Stimulated activated CD8-positive, alpha-beta memory T cell treated with anti-CD3 and anti-CD28 coated beads, Interleukin-2, amount 100 ng/mL, for 48 hours (primary cell): ENCODE measurements at places on chromosomes 6 and 20.

DNA sequence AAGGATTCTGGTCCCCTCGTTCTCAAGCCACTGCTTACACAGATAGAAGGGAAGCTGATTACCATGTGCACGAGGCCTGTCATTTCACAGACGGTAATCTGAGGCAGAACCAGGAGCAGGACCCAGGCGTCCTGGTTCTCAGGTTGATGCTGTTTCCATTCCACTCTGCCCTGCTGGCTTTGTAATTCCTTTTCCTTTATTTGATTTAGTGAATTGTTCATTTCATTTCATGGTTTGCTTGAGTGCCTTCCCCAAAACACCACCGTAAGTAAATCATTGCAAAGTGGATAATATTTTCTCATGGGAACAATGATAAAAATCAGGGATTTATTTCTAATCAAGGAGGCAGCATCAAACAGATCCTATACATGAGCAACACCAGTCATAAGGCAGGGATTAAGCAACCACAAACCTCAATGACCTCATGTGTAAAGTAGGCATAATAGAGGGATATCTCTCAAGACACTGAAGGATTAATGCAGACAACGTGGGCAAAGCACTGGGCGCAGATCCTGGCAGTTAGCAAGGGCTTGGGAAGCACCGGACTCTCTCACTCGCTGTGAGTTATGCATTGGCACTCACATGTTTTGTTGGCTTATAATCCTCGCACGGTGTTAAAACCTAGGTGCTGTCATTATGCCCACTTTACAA lies 229.5 kb upstream of the FOXQ1 start:
- DNase-seq, result no peak

DNA sequence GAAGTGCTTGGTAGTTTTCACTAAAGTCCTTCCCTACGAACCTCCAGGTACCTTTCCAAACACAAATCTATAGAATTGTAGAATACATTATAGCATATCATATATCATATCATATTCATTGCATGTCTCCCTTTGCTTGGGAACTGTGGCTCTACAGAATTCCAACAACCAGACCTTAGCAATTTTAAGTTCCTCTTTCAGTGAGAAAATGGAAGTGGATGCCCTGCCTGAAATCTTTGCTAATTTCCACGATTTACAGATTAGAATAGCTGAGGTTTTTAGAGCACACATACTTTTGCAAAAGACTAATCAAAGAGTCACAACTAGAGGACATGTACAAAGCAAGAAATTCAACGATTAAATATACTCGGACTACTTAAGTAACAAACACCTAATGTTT lies 78.6 kb downstream of the TNFRSF21 start:
- no peak for DNase-seq

DNA sequence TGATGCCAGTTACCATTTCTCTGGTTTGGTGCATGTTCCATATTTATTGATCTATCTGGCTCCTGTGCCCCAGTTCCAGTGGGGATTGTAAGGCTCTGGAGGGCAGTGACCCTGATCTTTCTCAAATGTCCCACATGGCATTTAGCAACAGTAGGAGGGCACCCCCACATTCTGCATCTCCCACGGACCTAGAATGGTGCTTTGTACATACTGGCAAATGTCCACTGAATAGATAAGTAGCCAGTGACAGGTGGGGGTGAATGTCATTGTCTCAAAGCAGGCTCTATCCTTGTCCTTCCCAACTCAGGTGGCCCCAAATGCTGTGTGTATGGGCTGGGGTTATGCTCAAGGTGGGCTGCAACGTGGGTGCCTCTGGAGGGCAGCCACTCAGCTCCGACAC lies 84.2 kb downstream of the TMEM242 start:
- no peak for DNase-seq

DNA sequence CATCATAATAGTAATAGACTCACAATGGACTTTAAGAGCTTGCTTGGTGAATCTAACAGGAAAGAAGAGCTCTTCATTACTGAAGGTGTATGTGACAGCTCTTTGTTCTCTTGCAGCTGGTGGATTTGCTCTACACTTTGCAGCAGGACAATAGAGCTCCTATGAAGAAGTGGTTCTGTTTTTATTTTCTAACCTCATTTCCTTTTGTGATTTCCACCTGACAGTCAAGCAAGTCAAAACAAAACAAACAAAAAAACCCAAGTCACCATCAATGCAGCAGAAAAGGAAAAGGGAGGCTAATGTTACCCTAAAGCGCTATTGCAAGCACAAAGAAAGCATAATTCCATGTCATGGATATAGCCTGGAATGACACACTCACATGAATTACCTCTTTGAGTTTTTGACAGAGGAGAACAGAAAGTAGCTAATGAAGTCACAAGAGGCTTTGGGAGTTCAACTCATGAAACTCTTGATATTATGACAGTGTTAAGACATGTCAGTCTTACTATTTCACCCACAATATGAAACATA lies 1188.1 kb downstream of the EPHA7 start:
- DNase-seq, result no peak

- no peak for DNase-seq
These were observed 30.8 kb downstream of the DUSP22 start for GRCh38 chr6:322940-323729.

DNA sequence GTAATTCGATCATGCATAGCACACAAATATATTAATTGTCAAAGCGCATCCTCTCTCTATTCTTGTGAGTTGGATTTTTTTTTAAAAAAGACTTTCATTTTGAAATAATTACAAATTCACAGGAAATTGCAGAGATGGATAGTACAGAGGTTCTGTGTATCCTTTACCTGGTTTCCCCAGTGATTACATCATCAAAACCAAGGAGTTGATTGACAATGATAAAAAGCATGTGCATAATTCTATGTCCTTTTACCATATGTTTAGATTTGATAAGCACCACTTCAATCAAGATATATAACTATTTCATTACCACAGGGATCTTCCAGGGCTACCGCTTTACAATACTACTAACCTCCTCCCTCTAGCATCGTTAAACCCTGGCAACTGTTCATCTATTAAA lies 40.2 kb downstream of the CCN2 start:
- no peak for DNase-seq

DNA sequence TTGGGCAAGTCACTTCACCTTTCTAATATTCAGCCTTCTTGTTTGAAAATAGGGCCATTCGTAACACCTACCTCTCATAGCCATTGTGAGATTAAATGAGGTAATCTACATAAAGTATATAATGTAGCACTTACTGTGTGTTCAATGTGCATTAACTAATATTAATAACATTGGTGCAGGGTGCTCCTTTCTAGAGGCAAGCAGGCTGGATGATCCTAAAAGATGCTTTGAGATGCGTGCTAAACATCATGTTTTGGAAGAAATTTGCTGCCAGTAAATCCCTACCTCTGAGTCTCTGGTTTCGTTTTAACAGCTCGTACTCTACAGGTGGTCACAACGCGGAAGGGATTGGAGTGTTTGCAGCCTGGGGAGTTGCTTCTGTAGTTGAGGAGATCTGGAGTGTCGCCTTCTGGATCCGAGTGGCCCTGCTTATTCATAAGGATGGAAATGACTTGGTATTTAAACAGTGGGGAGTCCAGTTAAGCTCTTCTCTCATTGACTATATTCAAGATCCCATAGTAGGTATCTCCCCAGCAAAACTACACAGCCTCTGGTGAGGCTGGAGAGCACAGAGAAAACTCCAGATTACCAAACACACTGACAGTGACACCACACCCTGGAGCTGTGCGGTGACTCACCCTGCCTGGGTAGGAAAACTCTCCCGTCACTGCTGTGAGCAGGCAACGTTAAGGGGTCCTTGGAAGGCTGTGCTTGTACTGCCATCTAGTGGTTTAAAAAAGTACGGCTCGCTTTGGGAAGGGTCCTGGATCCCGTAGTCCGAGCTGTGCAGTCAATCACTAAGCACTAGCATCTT lies 107.9 kb downstream of the MAP3K7 start:
- peak; percentile 73 for DNase-seq

- peak; percentile 49 for DNase-seq
These were observed 1.4 kb downstream of the STAU1 start for GRCh38 chr20:49186535-49187329.

- no peak for DNase-seq
These were observed 15.6 kb upstream of the MRGBP start for GRCh38 chr20:62780696-62781095.

- DNase-seq, result no peak
These were observed 4.3 kb upstream of the RPP21 start for GRCh38 chr6:30340589-30341054.

DNA sequence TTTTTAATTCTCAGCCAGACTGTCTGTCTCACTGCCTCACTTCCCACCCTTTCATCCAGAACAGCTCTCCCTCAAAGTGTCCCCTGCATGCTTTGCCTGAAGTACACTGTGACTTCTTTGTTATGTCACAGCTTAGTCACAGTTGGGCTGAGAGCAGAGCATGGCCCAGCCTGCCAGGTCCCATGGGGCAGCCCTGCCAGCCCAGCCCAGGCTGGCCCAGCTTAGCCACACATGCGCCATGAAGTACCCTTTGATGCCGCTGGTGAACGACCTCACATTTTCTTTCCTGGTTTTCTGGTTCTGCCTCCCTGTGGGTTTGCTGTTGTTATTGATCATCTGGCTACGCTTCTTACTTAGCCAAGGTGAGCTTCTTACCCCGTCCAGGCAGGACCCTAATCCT lies at the start of gene ADIG:
TSS of gene ADIG (plus strand) at position 185 of the 400 bp plus-strand sequence. CDS start at position 239, 54 bp downstream.
- no peak for DNase-seq

DNA sequence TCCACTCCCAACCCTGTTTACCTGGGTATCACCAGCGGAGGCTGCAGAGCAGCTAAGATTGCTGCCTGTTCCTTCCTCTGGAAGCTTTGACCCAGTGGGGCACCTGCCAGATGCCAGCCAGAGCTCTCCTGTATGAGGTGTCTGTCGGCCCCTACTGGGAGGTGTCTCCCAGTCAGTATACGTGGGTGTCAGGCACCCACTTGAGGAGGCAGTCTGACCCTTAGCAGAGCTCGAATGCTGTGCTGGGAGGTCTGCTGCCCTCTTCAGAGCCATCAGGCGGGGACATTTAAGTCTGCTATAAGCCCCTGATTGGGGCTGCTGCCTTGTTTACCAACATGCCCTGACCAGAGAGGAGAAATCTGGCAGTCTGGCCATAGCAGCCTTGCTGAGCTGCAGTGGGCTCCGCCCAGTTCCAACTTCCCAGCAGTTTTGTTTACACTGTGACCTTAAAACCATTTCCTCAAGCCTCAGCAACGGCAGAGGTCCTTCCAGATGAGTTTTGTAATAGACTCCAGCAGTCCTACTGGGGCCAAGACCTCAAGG lies 2.8 kb downstream of the RAET1E start:
- DNase-seq, result no peak

DNA sequence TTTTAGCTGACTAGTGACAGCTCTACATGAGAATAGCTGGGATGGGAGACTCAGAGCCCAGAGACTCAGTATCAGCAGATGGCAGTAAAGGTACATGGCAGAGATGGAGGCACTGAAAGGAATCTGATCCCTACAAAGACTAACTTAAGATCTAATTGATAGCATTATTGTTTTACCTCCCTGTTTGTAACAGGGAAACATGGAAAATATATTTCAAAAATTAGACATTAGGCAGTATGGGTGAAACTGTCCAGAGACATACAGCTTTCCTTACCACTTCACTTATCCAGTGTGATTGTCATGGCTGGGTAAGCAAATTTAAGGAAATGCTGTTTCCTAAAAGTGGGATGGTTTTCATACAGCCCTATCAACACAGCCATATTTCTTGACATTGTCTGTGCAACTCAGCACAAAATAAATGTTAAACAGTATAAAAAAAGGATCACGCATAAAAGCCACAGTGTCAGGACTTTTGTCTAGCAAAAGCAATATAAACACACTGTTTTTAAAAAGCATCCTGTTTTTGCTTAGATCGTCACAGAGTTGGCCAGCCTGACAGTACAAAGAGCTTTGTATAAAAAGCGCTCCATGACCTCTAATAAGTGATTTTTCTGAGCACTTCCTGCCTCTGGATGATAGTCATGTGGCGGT lies 376.9 kb downstream of the PHF3 start:
- no peak for DNase-seq

GRCh38 chr20:57123504-57123903 lies 142.9 kb downstream of the BMP7 start:
- no peak for DNase-seq

DNA sequence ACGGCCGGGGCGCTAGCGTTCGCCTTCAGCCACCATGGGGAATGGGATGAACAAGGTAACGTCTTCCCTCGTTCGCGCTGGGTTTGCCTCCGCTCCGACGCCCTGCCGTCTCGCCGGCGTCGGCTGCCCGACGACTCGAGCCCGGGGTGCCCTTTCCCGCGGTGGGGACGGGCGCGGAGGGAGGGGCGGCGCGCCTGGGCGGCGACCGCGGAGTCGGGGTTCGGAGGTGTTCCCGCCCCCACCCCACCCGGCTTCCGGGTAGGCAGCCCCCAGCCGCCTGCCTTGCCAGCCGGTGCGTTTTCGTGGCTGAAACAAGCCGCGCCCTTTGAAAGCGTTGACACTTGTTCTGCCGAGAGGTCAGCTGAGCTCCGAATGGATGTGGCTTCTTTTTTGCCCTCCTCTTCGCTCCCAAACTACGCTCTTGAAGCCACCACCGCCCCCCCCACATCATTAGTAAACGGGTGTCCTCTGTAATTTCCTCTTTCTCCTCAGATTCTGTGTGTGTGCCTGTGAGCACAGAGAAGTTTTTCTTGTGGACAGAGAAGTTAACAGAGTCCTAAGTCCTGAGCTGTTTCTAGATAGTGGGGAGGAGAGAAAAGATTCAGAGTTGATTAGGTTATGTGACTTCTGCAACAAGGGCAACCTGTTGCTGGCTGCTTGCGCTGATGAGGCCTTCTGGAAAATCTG lies 362 bp downstream of the DUSP22 start:
- DNase-seq, result peak; percentile 78

DNA sequence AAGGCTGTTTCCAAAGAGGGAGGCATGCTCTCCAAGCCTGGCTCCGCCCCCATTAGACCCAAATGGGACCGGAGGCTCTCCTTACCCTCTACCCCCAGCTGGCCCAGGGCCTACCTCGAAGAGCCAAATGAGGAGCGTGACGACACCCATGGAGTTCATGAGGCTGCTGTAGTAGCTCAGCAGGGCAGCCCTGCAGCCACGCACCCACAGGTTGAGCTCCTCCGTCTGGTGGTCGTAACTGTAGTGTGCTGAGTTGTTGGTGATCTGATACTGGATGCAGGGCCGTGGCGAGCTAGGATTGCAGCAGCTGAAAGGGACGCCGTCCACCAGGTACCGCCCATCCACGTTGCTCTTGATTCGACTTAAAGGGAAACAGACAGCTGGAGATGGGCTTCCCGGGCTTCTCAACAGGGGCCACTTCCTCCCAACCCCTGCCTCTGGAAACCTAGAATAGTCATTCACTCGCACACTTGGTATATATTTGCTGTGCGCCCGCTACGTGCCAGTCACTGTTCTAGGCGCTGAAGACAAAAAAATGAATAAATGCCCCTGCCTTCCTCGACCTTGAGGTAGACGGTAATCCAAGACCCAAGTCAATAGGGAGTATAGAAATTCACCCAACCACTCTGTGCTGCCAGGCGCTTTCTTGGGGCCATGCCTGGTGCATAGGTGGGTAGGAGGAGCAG lies 18.0 kb downstream of the PRPH2 start:
- DNase-seq, result no peak
